ENCODE measurements at places on chromosomes 12 and 14. TPM values are rescaled to one million over a fixed set of nuclear protein-coding genes. Genes with fewer than 3 reads are reported as not detected.

DNA sequence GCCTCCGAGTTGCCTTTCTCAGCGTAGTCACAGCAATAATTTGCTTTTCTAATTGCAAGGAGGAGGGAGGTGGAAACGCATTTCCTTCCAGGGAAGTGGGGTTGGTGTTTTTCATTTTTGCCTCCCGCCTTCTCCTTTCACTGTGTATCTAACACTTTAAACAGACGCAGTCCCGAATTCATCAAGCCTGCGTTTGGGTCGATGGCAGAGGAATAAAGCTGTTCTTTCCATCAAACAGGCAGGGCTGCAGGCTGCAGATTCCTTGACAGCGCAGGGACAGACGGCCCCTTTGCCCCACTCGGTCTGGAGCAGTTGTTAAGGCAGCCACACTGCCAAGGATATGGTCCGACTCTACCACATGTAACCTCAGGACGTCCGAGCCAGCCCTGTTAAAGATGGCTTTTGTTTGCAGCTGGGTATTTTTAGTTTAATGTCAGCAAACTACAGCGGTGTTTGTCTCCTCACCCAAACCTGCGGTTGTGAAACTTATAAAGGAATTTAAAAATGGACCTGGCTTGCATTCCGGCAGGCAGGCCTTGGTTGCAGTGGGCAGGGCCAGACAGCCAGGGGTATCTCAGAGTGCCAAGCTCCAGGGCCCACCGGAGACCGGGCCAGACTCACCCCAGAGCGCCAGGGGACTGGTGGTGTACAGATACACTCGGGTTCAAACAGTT is 2.1 kb downstream of the CHST11 start:
- DNase-seq = no peak

DNA sequence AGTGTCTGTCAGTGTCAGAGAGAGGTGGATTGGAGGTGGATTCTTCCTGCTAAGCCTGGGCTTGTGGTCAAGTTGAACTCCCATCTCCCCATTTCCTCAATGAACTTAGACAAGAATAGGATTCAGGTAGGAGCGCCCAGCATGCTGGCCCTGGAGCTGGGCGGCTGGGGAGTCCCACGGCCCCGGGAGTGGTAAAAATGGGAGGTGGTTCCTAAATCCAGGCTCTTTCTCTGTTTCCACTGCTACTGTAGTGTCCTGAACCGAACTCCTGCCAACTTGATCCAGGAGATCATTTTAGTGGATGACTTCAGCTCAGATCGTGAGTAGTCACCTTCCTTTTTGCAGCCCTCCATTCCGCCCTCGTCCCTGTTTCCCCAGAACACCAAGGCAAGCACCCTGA is 65.1 kb downstream of the GALNT16 start:
- DNase-seq = no peak

Gene PELI2
- total RNA-seq = 9.6 TPM

Gene PLCZ1
- not detected for total RNA-seq

Gene BHLHE41
- total RNA-seq = 2.9 TPM

Gene SMIM41
- 1.5 TPM for total RNA-seq

Gene SCN8A
- 3.7 TPM for total RNA-seq

All from vagina (tissue), 2 donors.